ENCODE measurements at places on chromosomes 12 and 14.
A peak's percentile ranks its signal among the peaks of the same experiment; 100 is the strongest.

DNA sequence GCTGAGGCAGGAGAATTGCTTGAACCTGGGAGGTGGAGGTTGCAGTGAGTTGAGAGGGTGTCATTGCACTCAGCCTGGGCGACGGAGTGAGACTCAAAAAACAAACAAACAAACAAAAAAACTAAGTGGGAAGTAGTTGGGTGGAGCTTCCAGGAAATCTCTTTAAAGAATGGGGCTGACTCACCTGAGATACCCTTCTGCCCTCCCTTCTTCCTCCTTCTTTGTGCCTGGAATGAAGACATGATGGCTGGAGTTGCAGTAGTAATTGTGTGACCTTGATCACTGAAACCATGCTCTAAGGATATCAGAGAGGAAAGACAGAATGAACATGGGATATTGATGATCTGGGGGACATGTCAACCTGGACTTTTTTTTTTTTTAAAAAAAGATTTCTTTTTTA is 87.6 kb upstream of the MED13L start:
- no peak for DNase-seq

DNA sequence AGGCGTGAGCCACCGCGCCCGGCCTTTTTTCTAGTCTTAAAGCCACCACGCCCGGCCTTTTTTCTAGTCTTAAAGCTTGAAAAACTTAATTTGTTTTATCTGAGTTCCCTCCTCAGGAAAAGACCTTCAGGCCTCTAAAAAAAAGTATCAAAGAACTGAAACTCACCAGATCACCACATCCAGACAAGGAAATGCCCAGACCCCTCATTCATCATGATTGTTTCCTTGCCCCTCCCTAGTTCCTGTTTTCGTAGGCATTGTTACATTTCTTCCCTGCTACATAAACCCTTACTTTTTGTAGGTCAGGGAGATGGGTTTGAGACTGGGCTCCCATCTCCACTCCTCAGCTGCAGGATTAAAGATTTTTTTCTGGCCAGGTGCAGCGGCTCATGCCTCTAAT is 21.1 kb upstream of the VWF start:
- DNase-seq, result no peak

DNA sequence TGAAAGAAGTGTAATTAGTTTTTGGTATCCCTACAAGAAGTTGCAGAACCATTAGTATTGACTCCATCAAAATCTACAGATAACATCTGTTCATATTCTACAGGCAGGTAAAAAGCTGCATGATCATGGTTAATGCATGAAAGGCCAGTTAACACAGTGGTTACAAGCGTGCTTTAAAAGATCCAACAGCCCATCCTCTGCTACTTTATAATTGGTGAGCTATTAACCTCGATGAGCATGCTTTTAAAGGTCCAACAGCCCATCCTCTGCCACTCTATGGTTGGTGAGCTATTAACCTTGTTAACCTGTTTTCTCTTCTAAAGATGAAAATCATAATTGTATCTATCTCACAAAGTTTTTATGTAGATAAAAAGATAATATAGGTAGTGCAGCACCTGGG is 289.3 kb downstream of the DUSP6 start:
- DNase-seq, result no peak

DNA sequence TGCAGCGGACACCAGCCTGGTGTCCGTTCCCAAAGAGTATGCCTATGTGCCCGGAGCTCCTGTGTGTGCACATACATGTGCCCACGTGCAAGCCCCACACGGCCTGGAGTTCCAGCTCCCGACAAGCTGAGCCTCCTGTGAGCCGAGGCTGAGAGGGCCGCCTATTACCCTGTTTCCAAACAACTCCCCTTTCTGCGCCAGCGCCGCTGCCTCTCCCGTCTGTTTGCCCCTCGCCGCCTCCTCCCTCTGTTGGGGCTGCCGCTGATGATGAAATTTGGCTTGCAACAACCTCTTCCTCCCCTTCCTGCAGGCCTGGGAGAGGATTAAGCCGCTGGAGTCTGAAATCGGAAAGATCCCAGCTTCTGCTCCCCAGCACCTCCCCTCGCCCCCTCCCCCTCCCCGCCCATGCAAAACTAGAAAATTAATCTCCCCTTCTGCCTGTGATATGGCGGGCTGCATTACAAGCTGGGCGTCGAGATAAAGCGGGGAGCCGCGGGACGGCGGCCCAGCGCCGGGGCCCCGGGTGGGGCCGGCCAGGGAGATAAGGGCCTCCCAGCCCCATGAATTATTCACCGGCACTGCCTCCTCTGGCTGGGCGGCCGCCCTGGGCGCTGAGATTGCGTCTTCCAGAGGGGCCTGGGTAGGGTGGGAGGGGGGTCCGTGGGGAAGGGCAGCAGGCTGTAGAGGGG is 6.8 kb upstream of the ASIC1 start:
- DNase-seq, result no peak

- no peak for DNase-seq
Measured at GRCh38 chr12:50547742-50548141, 43.0 kb downstream of the DIP2B start.

- DNase-seq, result no peak
Measured at GRCh38 chr14:104731320-104732294, 7.6 kb downstream of the ADSS1 start.

DNA sequence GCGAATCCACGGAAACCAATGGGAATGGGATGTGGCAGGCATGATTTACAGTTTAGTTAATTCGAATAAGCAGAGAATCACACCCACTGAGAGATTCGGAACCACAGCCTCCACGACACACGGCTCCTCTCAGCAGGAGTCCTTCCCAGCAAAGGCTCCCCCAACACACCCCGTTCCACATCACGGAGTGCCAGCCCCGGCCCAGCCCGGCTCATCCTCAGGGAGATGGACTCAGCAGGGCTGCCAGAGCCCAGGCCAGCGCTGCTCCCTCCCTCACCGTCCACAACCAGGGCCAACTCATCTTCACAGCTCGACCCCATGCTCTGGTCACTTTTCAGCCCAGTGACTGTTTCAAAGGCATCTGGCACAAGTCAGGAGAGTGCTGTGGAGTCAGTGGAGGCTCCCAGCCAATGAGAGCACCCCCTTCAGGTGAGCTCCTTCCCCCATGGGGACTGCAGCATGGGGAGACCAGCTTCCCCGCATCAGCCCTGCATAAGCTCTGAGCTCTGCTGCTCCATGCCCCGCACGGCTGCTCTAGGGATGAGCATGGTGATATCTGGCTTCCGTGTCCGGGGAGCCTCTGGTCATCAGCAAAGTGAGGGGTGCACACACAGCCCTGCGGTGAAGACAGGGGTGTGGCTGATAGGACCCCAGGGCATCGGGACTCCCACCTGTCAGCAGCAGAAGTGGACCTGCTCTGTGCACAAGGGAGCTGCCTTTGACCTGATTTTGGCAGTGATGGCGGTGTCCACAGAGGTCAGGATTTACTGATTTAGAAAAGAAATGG is 238.8 kb upstream of the SFSWAP start:
- no peak for DNase-seq

DNA sequence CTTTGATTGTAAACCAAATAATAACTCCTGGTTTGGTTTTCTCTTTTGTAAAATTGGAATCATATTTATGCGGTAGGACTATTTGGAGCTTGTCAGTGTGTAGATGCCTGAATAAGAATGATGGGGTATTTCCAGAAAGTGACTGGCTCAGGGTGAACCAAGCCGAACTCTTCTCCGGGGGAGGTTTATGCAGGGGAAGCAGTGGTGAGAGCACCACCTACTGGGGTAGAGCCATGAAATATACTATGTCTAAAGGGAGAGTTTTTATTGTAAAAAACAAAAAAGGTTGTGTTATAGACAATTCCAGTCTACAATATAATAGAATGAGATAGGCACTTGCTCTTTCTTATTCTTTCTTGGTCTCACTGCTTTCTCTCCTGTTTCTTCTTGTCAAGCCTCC is 222.9 kb upstream of the SLC16A7 start:
- DNase-seq, result no peak

DNA sequence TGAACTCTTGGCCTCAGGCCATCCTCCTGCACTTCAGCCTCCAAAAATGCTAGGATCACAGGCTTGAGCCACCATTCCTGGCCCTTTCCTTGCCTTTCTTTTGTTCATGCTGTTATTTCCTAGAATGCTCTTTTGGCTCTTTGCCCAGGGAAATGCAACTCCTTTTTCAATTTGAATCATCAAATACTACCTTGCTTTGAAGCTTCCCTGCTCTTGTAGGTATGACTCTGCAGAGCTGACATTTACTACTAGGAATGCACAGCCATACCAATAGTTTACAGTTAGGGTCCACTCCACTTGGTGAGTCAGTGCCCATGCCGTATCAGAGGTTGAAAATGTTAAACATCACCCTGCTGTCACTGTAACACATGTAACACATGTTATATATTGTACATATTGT is 107.0 kb upstream of the CRY1 start:
- peak; percentile 10 for DNase-seq

DNA sequence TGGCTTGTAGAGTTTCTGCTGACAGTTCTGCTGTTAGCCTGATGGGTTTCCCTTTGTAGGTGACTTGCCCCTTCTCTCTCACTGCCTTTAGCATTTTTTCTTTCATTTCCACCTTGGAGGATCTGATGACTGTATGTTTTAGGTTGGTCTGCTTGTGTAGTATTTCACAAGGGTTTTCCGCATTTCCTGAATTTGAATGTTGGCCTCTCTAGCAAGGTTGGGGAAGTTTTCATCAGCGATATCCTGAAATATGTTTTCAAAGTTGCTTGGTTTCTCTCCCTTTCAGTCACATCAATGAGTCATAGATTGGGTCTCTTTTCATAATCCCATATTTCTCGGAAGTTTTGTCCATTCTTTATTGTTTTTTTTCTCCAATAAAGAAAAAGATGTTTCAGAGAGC is 11.4 kb downstream of the NOPCHAP1 start:
- no peak for DNase-seq

GRCh38 chr14:105617201-105617777 is 90.9 kb downstream of the TMEM121 start:
- no peak for DNase-seq

- no peak for DNase-seq
Measured at GRCh38 chr12:69321351-69321750, 26.8 kb upstream of the LYZ start.

GRCh38 chr12:31591380-31591901 is 505 bp upstream of the DENND5B start:
- DNase-seq, result no peak

DNA sequence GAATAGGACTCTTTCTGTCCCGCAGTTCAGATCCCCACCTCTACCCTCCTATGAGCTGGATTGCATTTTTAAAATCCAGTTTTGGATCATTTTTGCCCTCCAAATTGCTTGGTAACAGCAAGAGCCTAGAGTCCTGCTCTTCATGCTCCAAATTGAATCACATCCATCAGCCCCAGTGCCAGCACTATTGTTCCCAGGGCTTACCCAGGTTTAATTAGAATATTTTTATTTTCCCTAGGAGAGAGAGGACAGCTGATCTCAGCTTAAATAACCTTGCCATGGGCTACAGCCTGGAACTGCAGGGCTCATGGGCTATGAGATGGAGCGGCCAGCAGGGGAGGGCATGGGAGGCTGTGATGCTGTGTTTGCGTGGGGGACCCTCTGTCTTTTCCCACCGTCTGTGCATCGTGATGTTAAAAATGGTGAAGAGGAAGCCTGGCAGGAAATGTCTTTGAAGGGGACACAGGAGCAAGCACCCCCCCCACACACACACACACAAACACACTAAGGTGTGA is 59.4 kb upstream of the WSCD2 start:
- no peak for DNase-seq

- DNase-seq, result no peak
Measured at GRCh38 chr14:50941151-50941550, 3.1 kb downstream of the PYGL start.

GRCh38 chr14:24310646-24311604 is at the start of gene LTB4R:
Gene LTB4R, plus strand, starts transcription at chr14:24311502. Its CDS starts 4,150 bp downstream, at chr14:24315652.
- peak; percentile 91 for DNase-seq

GRCh38 chr12:54593725-54594124 is 5.3 kb upstream of the PPP1R1A start:
- DNase-seq, result no peak

GRCh38 chr14:64865109-64865508 is 14.6 kb downstream of the SPTB start:
- no peak for DNase-seq

GRCh38 chr14:90979515-90979914 is 80.9 kb downstream of the RPS6KA5 start:
- no peak for DNase-seq

- DNase-seq, result no peak
Measured at GRCh38 chr12:67720351-67720856, 71.9 kb downstream of the DYRK2 start.

- DNase-seq, result no peak
Measured at GRCh38 chr12:129331356-129332085, 478.2 kb downstream of the GLT1D1 start.

GRCh38 chr12:59405992-59406391 is 189.8 kb upstream of the SLC16A7 start:
- peak; percentile 10 for DNase-seq

DNA sequence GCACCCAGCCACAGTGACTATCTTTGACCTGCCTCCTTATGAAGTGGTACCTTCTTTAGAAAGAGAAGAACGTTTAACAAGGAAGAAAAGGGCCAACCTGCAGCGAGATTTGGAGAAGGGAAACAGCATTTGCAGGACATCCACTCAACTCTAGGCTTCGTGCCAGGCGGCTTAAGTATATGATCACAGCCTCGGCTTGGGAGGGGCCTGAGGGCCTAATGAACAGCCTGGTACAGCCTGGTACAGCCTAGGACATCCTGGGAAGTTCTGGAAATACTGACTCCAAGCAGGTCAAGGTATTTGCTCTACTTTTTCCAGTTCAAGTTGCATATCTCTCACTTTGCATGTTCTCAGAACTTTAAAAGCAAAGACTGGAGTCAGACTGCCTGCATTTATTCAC is 16.1 kb downstream of the HCAR2 start:
- no peak for DNase-seq

- no peak for DNase-seq
Measured at GRCh38 chr12:30000401-30000800, 216.7 kb upstream of the TMTC1 start.

DNA sequence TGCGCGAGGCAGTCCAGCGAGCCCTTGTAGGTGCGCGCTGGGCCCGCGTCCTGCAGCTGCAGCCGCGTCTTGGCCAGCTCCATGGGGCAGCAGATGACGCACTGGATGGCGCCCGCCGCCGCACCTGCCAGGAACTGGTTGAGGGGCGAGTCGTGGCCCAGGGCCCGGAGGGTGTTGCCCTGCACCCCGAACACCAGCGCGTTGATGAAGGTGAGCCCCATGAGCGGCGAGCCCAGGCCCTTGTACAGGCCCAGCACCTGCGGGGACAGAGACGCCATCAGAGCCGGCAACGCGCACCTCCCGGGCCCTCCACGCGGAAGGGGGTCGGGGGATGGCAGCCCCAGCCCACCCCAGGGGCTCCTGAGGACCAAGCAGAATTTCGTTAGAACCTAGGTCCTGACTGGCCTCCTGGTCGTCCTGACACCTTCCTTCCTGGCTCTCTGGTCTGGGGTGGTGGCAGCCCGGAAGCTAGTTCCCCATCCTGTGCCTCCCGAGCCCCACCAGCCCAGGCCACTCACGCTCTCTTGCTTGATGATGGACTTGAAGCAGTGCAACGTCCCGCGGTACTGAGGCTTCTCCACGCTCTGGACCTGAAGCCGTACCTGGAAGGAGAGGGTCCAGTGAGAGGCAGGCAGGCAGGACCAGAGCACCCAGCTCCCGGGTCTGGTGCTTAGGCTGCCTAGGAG is 13.3 kb downstream of the SLC25A29 start:
- DNase-seq, result no peak

All from kidney capillary endothelial cell (primary cell).